Bone marrow (tissue), 2 donors: ENCODE measurements at places on chromosomes 2 and 18.
A peak's percentile ranks its signal among the peaks of the same experiment; 100 is the strongest.

- DNase-seq: no peak
These were observed 33.0 kb upstream of the SNED1 start for GRCh38 chr2:240965296-240965904.

DNA sequence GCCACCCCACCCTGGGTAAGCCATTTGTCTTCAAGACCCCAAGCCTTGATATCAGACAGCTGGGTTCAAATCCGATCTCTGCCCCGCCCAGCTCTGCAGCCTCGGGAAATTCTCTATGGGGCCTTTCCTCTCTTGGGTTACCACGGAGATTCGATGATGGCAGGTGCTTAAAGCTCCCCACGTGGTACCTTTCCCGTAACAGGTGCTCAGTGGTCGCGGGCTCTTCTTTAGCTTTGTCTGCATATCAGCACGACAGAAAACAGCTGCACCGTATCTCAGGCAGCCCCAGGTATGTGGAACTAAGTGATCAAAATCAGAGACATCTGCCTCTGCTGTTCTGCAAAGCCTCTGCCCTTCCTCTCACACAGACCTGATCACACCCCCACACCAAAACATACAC lies 37.4 kb downstream of the TTC32 start:
- no peak for DNase-seq

DNA sequence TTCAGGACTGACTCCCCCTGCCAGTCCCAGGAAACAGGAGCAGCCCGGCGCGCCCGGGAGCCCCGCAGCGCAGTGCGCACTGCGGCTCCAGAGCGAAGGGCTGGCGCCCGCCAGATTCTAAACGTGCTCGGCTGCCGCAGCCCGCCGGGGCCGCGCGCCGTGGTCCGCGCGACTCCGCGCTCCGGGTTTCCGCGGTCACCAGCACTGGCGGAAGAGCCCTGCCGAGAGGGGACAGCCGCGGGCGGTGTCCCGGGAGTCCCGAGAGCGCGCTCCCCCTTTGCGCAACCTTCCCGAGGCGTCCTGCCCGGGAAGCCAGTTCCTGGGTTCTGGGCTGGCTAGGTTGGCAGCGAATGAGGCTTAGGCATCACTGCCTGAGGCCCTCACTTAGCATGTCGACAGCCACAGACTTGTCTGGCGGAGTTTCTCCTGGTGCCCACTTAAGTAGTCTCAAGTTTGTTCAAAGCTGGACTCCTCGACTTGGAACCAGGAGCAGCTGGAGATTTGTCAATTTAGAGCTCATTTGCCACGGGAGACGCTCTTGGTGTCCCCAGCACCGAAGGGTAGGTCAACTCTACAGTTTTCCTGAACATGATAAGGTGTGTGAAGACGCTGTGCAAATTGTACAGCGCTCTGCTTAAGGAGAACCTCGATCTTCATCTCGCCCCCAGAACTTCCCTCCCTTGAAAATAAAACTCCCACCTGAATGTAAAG lies 1.5 kb upstream of the VSNL1 start:
- DNase-seq: no peak

- no peak for DNase-seq
These were observed 38.0 kb downstream of the NPAS2 start for GRCh38 chr2:100857915-100858314.

GRCh38 chr2:219034823-219035222 lies 6.5 kb downstream of the CFAP65 start:
- no peak for DNase-seq

DNA sequence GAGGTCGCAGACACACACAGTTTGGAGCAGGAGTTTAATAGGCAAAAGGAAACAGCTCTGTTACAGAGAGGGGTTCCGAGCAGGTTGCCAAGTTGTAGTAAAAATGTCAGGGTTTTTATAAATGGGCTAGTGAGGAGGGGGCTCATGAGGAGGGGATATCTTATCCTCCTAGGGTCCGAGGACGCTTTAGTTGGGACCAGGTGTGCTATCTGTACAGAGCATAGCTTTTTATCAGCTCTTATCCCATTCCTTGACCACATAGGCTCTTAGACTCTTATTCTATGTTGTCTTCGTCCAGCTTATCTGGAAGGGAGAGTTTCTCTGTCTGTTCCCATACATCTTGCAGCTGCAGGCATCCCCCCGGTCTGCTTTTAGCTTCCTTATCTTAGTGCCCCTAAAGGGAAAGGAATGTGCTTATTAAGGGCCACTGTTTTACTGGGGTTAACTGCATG lies 44.7 kb downstream of the PDK1 start:
- DNase-seq: no peak

DNA sequence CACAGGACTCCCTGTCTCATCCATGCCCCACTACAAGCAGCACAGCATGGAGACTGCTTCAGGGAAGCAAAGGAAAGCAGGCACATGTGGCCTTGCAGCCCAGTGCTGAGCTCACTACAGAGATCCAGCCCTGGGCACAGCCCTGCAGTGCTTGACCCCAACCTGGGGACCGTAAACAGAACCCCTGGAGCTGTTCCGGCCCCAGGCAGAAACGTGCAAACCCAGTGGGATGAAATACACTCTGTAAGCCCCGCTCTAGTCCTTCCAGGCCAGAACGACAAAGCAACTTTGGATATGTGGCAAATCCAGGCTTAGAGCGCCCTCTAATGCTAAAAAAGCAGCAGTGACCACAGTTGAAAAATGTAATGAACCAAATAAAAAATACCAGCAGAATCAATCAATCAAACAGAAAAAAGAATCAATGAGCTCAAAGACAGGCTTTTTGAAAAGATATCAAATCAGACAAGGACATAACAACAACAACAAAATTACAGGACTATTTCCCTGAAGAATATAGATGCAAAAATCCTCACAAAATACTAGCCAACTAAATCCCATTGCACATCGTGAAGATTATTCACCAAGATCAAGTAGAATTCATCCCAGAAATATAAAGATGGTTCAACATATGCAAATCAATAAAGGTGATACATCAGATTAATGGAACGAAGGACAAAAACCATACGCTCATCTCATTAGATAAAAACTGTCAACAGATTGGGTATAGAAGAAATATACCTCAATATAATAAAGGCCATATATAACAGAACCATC lies 45.6 kb downstream of the ZNF519 start:
- no peak for DNase-seq

DNA sequence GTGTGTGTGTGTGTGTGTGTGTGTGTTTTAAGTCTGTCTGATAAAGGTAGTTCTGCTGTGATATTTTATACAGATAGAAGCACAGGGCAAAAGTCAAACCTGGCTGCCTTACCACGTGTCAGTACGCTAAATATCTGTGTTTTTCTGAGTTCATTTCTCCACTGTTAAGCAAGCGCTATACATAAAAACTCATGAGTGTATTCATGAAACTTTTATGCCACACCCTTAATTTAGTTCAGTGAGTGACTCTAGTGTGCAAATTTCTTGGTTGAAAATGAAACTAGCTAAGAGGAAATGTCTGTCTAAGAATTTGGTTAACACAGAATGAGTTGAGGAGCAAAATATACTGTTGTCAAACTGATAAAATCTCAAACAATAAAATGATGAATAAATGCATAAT lies 11.2 kb downstream of the CASP10 start:
- peak; percentile 66 for DNase-seq

DNA sequence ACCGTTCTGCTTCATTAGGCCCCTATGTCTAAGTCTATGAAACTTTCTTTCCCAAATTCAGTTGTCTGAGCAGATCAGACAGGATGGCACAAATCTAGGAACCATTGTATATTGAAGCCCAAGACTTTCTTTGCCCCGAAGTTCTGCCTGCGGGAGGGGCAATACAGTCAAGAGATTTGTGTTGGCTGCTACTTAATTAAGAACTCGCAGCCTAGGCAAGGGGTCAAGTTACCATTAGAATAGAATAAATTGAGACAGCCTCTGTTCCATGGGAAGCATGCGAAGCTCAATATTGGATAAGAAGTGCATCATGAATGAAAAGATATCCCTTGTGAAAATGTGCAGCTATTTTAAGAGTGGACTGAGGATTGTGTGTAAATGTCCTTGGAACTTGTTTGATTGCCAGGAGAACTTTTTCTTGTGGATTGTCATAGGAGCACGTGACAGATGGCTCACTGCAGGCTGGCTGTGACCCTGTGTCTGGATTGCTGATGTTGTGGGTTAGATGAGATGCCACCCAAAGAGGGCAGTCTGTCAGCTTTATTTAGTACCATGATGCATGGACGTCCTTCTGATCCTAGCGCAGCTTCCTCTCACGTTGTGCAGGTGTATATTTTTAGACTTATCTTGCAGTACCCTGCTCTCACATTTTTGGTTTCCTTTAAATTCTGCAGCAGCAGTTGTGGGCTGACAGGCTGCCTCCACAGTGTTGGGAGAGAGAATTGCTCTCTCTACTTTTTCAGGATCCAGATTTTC lies 30.9 kb downstream of the HAUS1 start:
- DNase-seq: no peak

DNA sequence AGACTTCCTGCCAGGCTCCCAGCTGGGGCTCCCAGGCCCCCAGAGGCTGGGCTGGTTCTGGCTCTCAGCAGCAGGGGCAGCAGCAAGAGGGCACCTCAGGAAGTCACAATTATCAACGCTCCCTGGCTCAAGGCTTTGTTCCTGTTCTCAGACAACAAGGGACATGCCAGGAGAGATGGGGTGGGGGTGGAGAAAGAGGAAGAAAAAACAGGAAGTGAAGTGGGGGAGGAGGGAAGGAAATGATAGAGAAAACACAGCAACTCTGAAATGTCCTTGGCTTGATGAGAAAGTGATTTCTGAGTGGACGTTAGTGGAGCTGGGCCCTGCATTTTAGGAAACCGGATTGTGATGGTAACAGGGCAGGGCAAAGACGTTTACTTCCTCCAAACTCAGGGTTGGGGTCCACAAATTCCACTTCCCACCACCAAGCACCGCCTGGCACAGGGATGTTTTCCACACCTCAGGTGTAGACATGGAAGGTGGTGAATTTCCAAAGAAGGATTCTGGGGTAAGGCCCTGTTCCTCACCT lies 40.4 kb downstream of the CYRIA start:
- peak; percentile 82 for DNase-seq

DNA sequence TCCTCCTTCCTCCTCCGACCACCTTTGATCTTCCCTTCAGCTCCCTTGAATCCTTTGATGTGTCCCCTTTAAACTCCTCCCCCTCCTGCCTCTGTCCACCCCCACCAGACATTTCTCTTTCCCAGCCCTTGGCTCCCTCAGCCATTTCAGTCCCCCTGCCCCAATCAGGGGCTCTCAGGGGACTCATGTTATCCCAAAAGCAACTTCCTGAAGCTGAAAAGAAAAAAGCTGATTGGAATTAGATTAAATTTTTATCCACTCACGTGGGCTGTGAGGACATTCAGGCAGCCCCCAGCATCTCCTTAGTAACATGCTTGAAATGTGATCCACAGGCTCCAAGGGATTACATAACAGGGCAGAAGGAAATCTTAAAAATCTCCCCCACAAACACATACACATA lies 81.3 kb downstream of the NEURL3 start:
- DNase-seq: no peak

DNA sequence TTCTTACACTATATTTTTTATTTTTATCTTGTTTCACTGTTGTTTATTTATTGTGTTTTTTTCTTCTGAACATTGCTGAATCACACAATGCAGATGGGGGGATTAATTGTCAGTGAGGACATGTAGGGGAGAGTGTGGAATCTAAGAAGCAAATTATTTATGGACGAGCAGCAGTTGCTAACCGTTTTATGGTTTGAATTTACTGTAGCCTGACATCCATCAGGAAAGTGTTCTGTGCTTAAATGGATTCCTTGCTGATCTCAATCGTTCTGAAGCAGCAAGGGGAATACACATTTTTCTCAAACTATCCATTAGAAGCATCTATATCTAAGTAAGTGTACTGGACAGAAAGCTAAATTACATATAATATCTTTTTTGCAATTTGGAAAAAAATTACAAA lies 119.5 kb downstream of the CD8B2 start:
- no peak for DNase-seq

DNA sequence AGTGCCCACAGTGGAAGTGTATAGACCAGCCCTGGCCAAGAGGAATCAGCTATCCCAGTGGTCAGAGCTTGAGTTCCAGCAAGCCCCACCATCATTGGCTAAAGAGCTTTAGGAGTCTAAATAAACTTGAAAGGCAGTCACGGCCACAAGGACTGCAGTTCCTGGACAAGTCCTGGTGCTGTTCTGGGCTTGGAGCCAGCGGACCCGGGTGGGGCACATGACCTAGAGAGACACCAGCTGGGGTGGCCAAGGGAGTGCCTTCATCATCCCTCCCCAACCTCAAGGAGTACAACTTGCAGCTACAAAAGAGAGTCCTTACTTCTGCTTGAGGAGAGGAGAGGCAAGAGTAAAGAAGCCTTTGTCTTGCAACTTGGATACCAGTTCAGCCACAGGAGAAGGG lies 439.8 kb upstream of the TMEFF2 start:
- no peak for DNase-seq

DNA sequence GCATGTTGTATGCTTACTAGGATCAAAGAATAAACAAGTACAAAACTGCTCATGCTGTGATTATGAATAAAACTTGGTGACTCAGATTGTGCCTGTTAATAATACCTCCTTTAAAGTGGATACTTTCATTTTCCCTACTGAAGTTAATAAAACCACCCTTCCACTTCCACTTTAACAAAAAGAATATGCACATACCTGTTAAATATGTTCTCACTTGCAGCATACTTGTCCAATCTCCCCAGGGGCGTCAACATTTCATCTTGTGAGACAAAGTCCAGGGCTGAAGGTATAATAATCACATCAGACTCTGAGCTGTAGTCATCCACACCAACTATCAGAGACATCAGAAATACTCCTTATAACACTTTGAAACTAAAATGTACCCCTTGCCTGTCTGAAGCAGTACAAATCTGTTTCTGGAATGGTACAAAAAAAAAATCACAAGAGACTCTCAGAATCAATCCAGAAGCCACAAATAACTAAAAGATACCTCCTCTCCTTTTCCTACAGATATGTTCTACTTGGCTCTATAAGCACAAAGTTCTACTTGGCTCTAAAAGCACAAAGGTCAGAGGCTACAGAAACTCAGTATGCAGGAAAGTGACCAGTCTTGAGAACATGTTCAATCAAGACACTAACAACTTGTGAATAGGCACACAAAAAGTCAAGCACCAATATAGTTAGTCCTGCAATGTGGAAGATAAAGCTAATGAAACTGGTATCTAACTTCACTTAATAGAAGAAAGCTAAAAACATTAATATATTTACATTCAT lies 19.3 kb downstream of the PPP4R1 start:
- no peak for DNase-seq

- no peak for DNase-seq
These were observed 968 bp upstream of the RALBP1 start for GRCh38 chr18:9474108-9474982.
